Adrenal gland (tissue), 19 donors: ENCODE measurements at places on chromosomes 4 and X. TPM values are rescaled to one million over a fixed set of nuclear protein-coding genes. Genes with fewer than 3 reads are reported as not detected.

- no peak overlapping the region for H3K27ac ChIP-seq
- H3K4me3 ChIP-seq = no peak overlapping the region
- H3K4me1 ChIP-seq = no peaks in the 10 kb centered on the region
- DNase-seq = no peak
- H3K36me3 ChIP-seq = no peaks in the 10 kb centered on the region
Observed at GRCh38 chr4:78592088-78592783, 40.7 kb downstream of the ANXA3 start.

GRCh38 chr4:61693520-61693919, 493.4 kb downstream of the ADGRL3 start:
- no peaks in the 10 kb centered on the region for H3K4me1 ChIP-seq
- no peak overlapping the region for H3K4me3 ChIP-seq
- H3K27ac ChIP-seq = no peak overlapping the region
- no peak for DNase-seq

DNA sequence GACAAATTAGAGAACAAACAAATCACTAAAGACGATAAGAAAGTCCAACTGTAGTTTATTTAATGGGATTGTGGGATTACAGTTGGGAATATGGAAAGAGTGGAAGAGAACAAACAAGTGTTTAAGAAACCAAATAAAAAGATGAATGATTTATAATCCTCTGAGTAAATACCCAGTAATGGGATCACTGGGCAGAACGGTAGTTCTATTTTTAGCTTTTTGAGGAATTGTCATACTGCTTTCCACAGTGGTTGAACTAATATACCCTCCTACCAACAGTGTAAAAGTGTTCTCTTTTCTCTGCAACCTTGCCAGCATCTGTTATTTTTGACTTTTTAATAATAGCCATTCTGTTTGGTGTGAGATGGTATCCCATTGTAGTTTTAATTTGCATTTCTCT, 15.0 kb downstream of the C4orf51 start:
- no peaks in the 10 kb centered on the region for H3K27me3 ChIP-seq
- no peak overlapping the region for H3K4me3 ChIP-seq
- no peaks in the 10 kb centered on the region for H3K36me3 ChIP-seq
- no peak for DNase-seq

DNA sequence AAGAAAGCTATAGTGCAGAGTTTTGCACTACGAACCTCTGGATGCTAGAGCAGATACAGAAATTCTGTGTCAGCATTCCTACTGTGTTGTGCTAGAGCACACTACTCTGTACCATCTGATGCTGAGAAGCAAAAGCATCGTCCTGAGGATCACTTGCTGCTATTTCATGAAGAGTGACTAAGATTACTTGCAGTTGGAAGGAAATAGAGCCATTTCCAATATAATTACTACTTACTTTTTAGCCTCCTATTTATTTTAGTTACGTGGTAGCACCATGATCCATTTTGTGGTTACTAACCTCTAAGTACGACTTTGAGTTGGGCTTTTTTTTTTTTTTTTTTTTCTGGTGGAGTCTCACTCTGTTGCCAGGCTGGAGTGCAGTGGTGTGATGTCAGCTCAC, 226.7 kb downstream of the PALLD start:
- H3K27ac ChIP-seq = peak overlapping the region; percentile 31
- H3K36me3 ChIP-seq = no peaks in the 10 kb centered on the region
- no peaks in the 10 kb centered on the region for H3K27me3 ChIP-seq
- no peak overlapping the region for H3K4me3 ChIP-seq
- no peak for DNase-seq
- no peaks in the 10 kb centered on the region for H3K4me1 ChIP-seq

The PSAPL1 gene
- not detected for total RNA-seq
